Activated naive CD4-positive, alpha-beta T cell (primary cell): ENCODE measurements at places on chromosomes 6 and 20.

GRCh38 chr6:16279243-16279642 lies 40.9 kb downstream of the GMPR start:
- DNase-seq: no peak

GRCh38 chr6:159098636-159099106 lies 53.9 kb upstream of the TAGAP start:
- DNase-seq: peak; percentile 28

DNA sequence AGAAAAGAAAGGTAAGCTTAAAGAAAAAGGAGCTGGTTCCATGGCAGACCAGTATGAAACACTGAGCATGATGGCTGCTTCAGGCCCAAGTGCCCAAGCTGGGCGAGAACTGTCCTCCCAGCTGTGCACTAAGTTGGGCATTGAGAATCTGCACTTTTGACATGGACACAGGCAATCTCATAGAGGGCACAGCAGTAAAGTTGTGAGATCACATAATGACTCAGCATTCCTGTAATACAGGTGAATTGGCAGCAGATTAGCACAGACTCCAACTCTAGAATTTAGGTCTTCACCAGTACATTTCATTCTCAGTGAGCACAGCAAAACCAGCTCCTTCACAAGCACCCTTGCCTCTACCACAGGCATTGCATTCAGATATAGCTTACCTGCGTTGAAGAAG lies 343.4 kb downstream of the PKHD1 start:
- DNase-seq: no peak

GRCh38 chr6:6714953-6715352 lies 126.4 kb downstream of the LY86 start:
- no peak for DNase-seq

- no peak for DNase-seq
Measured at GRCh38 chr6:24205020-24205492, 79.0 kb downstream of the NRSN1 start.

DNA sequence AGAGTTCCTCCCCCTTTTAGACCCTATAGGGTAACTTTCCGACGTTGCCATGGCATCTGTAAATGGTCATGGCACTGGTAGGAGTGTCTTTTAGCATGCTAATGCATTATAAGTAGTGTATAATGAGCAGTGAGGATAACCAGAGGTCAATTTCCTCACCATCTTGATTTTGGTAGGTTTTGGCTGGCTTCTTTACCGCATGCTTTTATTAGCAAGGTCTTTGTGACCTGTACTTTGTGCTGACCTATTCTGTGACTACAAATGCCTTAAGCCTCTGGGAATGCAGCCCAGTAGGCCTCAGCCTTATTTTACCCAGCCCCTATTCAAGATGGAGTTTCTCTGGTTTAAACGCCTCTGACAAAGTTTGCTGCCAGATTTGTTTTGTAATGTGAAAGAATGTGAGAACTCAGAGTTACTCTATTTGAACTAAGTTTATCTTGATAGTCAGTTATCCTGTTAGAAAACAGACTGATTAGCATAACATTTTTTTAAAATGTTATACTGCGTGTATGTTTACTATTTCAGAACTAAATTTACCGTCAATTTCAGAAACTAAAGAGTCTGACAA lies 111.3 kb upstream of the PRSS16 start:
- DNase-seq: no peak

GRCh38 chr6:151493804-151494234 lies at the start of gene CCDC170:
TSS of gene CCDC170 (plus strand) at chr6:151494017. CDS start at chr6:151494129, 112 bp downstream.
- DNase-seq: no peak

DNA sequence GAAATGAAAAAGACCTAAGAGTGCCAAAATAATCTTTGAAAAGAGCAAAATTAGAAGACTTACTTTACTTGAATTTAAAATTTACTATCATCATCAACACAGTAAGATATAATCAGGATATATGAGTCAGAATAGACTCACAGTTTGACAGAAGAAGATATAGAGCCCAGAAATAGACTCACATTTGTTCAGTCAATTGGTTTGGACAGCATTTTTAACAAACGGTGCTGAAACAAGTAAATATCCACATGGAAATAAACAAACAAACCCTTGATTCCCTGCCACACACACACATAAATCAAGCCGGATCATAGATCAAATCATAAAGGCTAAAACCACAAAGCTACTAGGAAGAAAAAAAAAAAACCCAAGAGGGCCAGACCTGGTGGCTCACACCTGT lies 291.1 kb downstream of the ADGRG6 start:
- no peak for DNase-seq

DNA sequence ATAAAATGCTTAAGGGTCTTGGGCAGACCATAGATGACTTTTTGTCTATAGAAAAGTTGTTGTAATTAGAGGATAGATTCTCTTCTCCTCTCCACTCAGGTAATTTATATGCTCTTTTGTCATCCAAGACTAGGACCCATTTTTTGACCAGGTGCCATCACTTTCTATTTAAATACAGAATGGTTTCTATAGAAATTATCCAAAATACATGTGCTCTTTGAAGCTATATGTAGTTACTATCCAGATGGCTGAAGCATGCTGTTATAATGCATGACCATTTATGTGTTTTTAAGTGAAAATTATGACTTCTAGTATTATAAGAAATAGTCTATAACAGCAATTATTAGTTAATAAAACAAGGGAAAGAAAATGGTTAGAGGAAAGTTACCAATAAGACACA lies 3.0 kb upstream of the MLIP start:
- no peak for DNase-seq

DNA sequence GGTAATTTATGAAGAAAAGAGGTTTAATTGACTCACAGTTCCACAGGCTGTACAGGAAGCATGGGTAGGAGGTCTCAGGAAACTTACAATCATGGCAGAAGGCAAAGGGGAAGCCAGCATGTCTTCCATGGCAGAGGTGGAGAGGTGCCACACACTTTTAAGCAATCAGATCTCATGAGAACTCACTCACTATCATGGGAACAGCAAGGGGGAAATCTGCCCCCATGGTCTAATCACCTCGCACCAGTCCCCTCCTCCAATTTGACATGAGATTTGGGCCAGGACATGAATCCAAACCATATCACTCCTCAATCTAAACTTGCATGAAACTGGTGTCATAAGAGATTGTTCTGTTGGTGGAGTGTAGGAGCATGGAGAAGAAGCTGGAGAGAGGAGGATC lies 51.6 kb upstream of the CCN6 start:
- DNase-seq: no peak

DNA sequence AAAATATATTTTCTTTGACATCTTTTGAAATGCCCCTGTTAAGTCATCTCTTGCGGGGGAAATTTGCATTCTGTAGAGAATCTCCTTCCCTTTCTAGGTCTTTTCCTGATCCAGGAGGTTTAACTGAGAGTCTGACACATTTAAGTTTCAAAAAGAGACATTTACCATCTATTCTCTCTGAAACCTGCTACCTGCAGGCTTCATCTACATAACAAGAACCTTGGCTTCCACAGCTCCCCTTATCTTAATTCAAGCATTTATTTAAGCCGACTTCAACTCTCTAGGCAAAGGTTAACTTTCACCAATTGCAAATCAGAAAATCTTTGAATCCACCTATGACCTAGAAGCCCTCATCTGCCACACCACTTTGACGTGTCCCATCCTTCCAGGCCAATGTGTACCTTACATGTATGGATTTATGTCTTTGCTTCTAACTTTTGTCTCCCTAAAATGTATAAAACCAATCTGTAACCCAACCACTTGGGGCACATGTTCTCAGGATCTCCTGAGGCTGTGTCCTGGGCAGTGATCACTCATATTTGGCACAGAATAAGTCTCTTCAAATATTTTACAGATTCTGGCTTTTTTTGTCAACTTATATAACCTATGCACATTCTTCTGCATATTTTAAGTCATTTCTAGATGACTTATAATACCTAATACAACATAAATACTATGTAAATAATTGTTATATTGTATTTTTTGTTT lies 666.7 kb downstream of the UTRN start:
- DNase-seq: no peak

DNA sequence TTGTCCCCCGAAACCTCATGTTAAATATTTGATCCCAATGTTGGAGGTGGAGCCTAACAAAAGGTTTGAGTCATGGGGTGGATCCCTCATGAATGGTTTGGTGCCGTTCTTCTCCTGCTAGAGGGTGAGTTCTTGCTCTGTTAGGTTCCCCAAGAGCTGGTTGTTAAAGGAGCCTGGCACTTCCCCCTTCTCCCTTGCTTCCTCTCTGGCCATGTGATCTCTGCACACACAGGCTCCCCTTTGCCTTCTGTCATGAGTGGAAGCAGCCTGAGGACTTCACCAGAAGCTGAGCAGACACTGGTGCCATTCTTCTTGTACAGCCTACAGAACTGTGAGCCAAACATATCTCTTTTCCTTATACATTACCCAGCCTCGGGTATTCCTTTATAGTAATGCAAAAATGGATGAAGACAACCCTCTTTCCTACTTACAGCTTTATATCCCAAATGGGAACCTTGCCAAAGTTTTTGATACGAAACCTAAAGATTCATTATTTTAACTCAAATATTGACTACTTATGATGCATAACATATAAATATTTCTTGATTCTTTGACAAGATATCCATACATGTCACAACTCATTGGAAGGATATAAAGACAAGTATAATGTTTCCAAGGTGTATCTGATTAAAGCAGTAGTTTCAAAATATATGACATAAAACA lies 61.0 kb downstream of the RNF182 start:
- no peak for DNase-seq

- no peak for DNase-seq
Measured at GRCh38 chr6:134168590-134169208, 116.3 kb upstream of the SLC2A12 start.

DNA sequence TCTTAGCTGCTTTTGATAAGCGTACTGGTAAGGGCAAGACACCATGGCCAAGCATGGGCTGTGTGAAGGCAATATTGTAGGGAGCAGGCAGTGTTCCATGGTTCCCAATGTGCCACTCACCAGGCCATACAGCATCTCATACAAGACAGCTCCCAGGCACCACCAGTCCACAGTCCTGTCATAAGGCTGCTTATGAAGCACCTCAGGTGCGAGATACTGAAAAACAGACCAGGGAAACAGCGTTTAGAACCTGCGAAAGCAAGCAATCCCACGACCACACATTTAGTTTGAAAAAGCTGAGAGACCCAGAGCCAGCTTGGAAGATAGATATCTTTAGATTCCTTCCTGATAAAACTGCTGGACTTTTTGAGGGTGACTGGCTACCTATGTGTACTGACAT lies 119.1 kb upstream of the SLC2A12 start:
- no peak for DNase-seq

GRCh38 chr6:11007715-11008608 lies 36.1 kb downstream of the ELOVL2 start:
- no peak for DNase-seq

DNA sequence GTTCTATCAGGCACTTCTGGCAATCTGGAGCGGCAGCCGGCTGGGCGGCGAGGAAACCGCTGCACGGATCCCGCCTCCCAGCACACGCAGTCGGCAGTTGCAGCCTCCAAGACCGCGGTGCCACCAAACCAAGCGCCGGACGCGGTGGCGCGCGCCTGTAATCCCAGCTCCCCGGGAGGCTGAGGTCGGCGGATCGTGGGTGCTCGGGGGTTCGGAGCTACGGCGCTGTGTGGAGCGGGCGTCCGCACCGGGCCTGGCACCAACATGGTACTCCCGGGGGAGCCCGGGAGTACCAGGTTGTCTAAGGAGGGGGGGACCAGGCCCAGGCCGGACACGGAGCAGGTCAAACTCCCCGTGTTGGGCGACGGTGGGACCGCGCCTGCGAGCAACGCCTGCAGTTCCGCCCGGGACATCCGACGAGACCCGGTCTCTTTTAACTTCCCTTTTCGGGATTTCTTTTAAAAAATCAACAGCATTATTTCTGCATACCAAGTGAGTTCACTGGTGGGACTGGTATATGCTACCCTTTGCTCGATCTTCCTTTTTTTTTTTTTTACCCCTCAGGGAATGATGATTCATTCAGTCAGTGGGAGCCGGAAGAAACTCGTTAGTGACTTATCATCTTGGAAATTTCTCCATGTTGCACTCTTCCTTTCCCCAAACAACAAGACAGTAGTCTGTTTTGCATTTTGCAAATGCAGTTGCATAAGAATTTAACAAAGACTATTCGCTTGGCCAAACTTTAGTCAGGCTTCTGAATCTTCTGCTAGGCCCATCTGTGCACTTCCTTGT lies 27.6 kb downstream of the ZNF311 start:
- no peak for DNase-seq

GRCh38 chr6:112366695-112367553 lies 19.8 kb downstream of the RFPL4B start:
- DNase-seq: no peak

- DNase-seq: no peak
Measured at GRCh38 chr20:50464725-50465650, 45.2 kb upstream of the PTPN1 start.

GRCh38 chr20:4090756-4091489 lies 75.6 kb upstream of the RNF24 start:
- no peak for DNase-seq

DNA sequence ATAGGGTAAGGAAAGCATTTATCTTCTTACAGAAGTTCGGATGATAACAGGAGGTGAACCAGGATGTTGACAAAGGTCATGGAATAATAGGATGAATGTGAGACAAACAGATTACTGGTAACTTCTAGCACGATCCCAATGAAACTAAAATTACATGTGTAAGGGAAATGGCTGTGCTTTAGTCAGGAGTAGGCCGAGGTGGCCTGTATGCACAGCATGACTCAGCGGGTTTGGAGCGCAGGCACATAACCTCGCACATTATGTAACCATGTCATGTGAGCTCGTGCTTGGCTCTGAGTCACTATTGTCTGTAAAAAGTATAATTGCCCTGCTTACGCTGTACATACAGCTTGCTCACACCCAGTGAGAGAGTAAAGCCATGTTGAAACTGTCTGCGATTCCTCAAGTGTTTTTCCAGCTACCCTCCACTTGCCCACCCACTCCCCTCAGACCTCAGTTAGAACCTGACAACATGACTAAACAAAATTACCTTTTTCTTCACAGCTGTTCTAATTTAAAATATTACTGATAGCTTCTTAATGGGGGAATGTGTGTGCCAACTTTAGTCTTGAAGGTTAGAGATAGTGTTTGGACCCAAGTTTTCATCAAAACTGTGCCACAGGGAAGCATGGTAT lies 8.2 kb downstream of the CYB5R4 start:
- no peak for DNase-seq
